ENCODE measurements at places on chromosomes 3 and 15.

DNA sequence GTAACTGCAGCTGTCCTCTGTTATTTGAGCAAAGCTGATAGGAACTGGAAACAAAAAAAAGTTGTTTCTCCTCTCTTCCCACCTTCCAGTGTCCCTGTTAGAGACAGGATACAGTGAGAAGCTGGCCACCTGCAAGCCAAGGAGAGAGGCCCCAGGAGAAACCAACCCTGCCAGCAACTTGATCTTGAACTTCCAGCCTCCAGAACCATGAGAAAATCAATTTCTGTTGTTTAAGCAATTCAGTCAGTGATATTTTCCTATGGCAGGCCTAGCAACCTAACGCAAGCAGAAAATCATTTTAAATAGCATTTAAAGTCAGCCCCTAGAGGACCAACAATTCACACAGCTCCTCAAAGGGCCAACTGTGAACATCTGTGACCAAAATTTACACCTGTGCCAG lies 291.3 kb downstream of the OXSM start:
- no peak for DNase-seq

- no peak for DNase-seq
These were observed 7.0 kb downstream of the MINDY4B start for GRCh38 chr3:150898046-150898754.

GRCh38 chr3:167735233-167736138 lies at the start of gene SERPINI1:
Gene SERPINI1, plus strand, starts transcription at chr3:167735721. Its CDS starts 53,408 bp downstream, at chr3:167789129.
- peak; percentile 75 for DNase-seq

- DNase-seq, result no peak
These were observed 124.5 kb downstream of the TLE3 start for GRCh38 chr15:69973102-69973714.

- no peak for DNase-seq
These were observed 29.2 kb downstream of the PLOD2 start for GRCh38 chr3:146131616-146132410.

DNA sequence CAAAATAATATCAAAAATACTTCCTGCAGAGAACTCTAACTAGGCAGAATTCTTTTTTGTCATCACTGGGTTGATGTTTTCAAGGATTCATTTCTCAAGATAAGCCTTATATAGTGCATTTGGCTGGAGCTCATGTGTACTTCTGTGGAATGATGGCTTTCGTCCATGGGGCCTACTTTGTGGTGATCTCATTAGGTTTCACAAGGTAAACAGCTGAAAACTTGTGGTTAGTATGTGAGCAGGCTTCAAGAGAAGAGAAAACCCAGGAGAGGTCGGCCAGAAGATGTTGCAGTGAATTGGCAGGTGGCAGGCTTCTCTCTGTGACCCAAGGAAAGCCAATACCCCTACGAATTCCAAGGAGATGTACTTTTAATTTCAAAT lies 121.4 kb upstream of the PHLDB2 start:
- DNase-seq, result peak; percentile 16

GRCh38 chr3:53776494-53777101 lies 69.6 kb downstream of the CHDH start:
- DNase-seq, result peak; percentile 16

DNA sequence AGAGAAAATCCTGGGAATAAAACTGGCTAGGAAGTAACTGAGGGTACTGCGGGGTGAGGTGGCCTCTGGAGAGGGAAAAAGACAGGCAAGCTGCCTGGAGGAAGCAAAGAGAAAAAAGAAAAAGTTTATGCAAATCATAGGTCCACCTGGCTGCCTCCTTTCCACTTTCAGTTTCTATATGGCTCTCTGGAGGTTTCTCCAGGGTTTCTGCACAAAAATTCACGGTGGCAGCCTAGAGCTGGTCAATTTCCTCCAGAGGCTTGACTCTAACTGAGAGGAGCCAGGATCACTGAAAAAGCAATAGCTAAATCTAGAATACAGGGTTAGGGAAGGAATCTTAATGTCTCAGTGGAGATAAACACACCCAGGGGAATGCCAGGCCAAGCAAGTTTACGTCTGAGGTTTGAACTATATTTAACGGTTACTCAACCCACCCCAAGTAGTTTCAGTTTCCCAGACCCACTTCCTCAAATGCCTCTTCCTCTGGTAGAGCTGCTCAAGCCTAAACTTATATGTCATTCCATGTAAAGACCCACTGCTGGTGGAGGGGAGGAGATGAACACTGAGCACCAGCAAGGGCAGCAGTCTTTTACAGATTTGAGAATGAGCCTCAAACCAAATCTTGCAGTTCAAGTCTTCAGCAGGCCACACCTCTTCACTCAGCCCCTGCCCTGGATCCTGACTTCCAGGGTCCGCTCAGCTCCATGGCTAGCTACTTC lies 5.7 kb downstream of the LYSMD2 start:
- no peak for DNase-seq

DNA sequence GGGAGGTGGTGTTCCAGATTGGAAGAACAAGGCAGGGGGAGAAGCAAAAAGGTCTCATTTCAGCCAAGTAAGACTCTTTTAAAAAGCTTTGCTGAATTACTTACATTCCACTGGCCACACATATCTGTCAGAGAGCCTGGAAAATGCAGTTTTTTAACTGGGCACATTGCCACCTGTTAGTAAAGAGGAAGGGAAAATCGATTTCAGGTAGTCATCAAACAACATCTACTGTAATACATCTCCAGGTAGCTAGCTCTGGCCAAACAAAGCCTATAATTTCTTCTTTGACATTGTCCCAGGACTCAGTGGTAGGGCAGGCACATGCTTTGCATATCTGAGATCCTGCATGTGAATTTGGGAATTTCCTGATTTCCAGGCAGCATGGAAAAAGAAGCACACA lies 480.7 kb upstream of the SUCLG2 start:
- DNase-seq, result no peak

GRCh38 chr3:182178488-182179200 lies 466.9 kb downstream of the SOX2 start:
- no peak for DNase-seq

DNA sequence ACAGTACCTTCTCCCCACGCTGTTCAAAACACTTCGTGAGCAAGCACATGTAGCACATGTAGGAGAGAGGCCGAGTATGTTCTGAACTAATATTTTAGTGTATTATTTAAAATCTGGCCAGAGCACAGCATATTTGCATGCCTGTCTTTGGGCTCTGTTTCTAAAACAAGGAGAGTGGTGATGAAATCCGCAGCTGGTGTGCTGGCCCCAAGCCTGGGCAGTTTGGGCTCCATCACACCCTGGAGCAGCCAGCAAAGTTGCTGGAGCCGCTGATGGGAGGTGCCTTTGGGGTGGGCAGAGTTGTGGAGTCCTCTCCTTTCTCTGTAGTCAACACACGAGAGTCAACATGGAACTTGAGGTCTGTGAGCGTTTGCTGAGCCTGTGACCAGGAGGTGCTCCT lies 116.6 kb downstream of the SLCO3A1 start:
- no peak for DNase-seq

DNA sequence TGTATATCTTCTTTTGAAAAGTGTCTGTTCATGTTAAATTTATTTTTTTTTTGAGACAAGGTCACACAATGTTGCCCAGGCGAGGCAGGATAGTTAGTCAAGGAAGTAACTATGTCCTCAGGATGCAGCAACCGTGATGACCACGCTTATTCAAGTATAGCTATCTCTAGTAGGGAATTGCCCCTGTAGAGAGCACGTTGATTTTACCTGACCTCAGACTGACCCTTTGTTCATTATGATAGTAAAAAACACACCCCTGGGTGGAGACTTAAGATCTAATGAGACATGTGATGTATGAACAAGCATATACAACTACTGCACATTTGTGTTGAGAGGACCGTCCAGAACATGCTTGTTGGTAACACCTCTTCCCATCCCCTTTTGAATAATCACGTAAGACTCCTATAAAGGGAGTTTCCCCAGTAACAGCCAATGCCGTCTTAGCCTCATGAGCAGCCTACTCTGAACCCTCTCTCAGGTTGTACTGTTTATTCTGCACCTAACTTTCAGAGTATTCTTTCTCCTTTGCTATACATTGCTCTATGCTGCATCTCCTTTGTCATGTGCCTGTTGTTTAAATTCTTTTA lies 32.9 kb downstream of the ZNF621 start:
- no peak for DNase-seq

DNA sequence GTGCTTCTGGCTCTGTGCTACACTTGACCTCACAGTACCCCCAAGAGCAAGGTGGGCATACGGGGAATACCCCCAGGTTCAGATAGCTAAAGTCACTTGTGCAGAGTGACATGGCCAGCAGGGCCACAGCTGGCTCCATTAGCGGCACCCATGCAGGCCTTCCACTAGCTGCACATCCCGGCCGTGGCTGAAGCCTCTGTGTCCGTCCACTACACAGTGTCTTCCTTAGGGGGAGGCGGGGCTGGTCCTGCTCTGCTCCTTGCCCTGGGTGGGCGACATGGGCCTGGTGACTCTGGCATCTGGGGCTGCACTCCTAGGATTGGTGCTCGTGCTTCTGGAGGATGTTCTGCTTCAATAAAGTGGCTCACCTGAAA lies 169.1 kb upstream of the IQSEC1 start:
- DNase-seq, result no peak

DNA sequence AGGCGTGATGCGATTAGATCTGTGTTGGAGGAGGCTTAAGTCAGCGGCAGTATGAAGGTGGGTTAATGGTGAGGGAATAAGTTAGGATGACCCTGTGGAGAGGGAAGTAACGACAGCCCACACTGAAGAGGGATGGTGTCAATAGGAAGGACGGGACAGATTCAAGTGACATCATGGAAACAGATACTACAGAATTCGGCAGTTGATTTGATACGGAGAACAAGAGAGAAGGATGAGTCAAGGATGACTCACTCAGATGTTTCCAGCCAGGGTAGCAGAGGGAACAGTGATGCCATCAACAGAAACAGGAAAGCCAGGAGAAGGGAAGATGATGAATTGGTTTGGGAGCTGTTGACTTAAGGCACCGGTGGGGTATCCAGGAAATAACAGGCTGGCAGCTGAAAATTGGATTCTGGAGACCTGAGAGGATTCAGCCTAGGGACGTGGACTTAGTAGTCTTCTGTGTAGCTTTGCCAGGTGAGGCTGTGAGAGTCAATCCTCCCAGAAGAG lies 38.0 kb downstream of the SHC4 start:
- no peak for DNase-seq

GRCh38 chr3:135412475-135412874 lies 553.1 kb upstream of the PPP2R3A start:
- no peak for DNase-seq

GRCh38 chr3:170640737-170641171 lies 54.9 kb upstream of the SLC7A14 start:
- DNase-seq, result no peak

DNA sequence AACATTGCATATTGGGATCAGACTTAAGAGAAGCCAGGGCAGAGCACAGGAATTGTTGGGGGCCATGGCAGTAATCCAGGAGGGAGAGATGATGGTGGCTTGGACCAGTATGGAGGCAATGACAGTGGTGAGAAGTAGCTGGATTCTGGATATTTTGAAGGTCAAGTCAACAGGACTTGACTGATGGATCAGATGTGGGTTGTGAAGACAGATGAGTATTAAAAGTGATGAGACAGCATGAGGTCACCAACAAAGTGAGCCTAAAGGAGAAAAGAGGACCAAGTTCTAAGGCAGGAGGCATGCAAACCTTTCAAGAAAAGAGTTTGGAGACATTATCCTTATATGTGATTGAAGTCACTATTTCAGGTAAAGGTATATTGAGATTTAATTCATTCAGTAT lies 56.6 kb upstream of the TIPARP start:
- DNase-seq, result no peak

- DNase-seq, result no peak
These were observed 33.4 kb downstream of the CPEB1 start for GRCh38 chr15:82613747-82614146.

GRCh38 chr3:167773584-167773983 lies 38.1 kb downstream of the SERPINI1 start:
- DNase-seq, result no peak

DNA sequence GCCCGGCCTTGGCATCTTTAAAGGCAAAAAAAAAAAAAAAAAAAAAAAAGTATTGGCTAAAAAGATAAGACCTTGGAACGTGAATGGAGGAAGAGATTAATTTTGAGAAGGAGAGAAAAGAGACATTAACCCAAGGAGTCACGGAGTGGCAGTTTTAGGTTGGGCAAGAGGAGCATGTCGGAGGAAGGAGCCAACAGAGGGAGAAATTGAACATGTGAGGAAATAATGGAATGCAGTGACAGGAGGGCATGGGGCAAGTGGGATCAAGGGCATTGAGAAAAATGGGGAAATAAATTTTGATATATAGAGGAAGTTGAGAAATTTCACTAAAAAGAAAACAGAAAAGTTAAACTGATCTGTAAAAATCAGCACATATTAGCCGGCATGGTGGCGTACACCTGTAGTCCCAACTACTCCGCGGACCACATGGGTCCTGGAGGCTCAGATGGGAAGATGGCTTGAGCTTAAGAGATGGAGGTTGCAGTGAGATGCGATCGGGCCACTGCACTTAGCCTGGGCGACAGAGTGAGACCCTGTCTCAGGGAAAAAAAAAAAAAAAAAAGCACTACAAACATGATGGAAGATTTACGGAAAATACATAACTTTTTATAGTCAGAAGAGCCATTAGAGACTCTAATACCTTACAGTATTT lies 1.2 kb downstream of the HAUS2 start:
- DNase-seq, result no peak

- DNase-seq, result no peak
These were observed 8.7 kb downstream of the STRA6 start for GRCh38 chr15:74193905-74194304.

DNA sequence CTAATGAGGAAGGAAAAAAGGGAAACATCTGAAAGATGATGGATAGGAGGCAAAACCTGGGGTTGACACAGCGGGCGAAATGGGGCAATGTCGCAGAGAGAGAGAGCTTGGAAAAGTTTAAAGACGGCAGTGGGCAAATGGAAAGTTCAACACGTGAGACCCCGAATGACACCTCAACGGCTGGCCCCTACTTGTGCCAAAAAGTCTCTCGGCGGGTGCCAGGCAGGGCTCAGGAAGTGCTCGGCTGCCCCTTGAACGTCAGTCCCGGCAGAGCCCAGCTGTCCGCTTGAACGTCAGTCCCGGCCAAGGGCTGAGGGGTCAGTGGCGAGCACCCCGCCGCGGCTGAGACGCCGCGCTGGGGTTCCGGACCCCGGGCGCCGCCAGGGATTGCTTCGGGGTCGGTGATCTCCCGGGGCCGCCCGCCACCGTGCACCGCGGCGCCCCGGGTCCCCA lies 658 bp downstream of the EOGT start:
- no peak for DNase-seq

DNA sequence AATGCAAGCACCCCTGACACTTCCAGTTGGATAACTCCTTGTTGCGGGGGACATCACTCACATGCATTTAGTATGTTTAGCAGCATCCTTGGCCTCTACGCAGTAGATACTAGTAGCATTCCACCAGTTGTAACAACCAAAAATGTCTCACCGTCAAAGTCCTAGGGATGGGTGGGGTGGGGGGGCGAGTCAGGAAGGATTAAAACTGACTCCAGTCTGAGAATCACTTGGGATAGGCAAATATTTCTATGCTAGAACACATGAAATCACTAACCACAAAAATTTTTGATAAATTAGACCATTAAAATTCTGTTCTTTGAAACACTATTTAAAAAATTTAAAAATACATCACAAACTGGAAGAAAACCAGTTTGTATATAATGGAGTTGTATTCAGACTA lies 18.0 kb downstream of the ICE2 start:
- no peak for DNase-seq

- no peak for DNase-seq
These were observed 165.2 kb upstream of the LMCD1 start for GRCh38 chr3:8336456-8336855.
